HT1080 (cell line): ENCODE measurements at places on chromosomes 16 and 17. TPM values are rescaled to one million over a fixed set of nuclear protein-coding genes. Genes with fewer than 3 reads are reported as not detected.

The NHLRC4 gene
- 0.07 and 1.1 TPM in 2 replicates for total RNA-seq

The MYH8 gene
- not detected in 2 replicates for total RNA-seq

The DDX42 gene
- 36.9 and 44.9 TPM in 2 replicates for total RNA-seq

The LRRC46 gene
- 0.37 and 0.51 TPM in 2 replicates for total RNA-seq

The SP6 gene
- total RNA-seq = 1.7 and 1.8 TPM in 2 replicates

The HEATR3 gene
- 24.5 and 27.0 TPM in 2 replicates for total RNA-seq

The TRAPPC1 gene
- total RNA-seq = 34.9 and 71.5 TPM in 2 replicates

The ACAP1 gene
- total RNA-seq = 0.90 and 2.2 TPM in 2 replicates
